ENCODE measurements at places on chromosomes 16 and 17.

DNA sequence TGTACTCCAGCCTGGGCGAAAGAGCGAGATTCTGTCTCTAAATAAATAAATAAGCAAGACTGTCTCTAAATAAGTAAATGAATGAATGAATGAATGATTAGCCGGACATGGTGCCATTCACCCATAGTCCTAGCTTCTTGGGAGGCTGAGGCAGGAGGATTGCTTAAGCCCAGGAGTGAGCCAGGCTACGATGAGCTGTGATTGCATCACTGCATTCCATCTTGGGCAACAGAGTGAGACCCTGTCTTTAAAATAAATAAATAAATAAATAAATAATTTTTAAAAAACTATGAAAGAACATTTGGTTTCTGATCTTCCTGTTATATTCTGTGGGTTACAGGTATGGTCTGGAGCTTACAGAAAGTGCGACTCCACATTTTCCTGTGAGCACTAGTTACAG lies 65.0 kb downstream of the C17orf58 start:
- no peak for DNase-seq

GRCh38 chr17:82219083-82219482 lies 6.4 kb upstream of the CCDC57 start:
- DNase-seq, result no peak

GRCh38 chr16:2343211-2343610 lies 2.7 kb upstream of the ABCA3 start:
- no peak for DNase-seq

GRCh38 chr17:44198721-44199552 lies 747 bp downstream of the ATXN7L3 start:
- DNase-seq, result peak; percentile 90

DNA sequence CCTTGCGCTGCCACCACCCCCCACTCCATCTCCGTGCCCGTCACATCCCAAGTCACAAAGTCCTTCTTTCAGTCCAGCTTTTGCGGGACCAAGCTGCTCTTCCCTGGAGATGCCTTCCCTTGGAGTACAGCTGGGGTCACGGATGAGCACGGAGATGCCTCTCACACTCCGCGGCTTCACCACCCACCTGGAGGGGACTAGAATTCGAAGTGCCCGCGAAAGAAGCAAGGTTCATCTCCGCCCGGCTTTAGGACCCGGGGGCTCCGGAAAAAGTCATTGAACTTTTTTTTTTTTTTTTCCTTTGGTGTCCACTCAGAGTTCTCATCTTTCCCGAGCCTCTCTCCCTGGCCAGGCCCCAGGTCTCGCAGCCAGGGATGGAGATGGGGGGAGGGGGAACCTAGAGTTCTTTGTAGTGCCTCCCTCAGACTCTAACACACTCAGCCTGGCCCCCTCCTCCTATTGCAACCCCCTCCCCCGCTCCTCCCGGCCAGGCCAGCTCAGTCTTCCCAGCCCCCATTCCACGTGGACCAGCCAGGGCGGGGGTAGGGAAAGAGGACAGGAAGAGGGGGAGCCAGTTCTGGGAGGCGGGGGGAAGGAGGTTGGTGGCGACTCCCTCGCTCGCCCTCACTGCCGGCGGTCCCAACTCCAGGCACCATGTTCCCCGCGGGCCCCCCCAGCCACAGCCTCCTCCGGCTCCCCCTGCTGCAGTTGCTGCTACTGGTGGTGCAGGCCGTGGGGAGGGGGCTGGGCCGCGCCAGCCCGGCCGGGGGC lies at the start of gene FKBP10:
TSS of gene FKBP10 (plus strand) at position 624 of the 771 bp plus-strand sequence. CDS start at position 655, 31 bp downstream.
- peak; percentile 98 for DNase-seq

- no peak for DNase-seq
Measured at GRCh38 chr17:79174905-79175856, 100.6 kb downstream of the ENGASE start.

- DNase-seq, result no peak
Measured at GRCh38 chr17:42886283-42887176, 14.1 kb upstream of the G6PC1 start.

DNA sequence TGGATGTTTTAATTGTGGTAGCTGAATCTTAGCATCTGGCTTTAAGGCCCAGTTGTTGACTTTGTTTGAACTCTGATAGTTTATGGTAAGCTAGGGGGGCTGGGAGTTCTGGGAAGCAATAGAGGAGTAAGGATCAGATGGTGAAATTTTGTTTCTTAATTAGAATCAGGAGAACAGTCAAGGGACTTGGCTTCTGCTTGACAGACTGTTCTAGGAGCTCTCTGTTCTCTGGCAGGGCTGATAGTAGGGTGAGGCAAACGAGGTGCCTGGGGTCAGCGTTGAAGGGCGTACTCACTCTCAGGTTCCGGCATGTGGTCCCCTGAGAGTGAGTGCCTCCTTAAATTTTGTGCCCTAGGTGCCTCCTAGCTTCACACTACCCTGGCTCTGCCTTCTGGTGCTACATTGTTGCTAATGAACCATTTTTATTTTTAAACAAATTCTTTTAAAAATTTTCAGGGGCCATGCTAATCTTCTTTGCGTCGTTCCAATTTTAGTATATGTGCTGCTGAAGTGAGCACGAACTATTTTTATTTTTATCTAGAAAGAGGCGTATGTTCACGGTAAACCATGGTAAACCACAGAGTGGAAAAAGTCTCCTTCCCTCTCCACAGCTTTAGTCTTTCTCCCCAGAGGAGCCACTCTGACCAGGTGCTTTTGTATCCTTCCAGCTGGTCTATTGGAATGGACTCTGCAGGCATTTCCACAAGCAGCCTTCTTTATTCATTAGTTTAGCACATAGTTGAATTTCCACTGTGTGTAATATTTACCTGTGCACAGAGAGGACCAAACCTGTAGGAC lies 19.7 kb downstream of the SLC7A6 start:
- no peak for DNase-seq

DNA sequence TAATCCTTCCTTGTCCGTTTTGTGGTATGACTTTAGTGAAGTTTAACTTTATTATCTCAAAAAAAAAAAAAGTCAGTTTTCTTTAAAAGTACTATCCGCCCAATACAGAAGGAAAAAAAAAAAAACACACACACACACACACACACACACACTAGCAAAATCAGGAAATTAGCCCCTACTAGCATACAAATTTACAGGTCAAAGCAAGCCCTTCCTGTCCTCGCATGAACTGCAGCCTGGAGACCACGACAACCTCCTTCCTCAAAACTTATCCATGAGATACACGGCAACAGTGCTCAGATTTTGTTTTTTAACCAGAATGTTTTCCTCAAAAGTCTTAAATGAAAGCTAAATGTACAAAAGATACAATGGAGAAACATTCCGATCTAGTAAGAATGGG lies 16.2 kb downstream of the NCOR1 start:
- DNase-seq, result no peak

All from islet precursor cell (in vitro differentiated cells).